ENCODE measurements at places on chromosomes 3 and 15. TPM values are rescaled to one million over a fixed set of nuclear protein-coding genes. Genes with fewer than 3 reads are reported as not detected.

DNA sequence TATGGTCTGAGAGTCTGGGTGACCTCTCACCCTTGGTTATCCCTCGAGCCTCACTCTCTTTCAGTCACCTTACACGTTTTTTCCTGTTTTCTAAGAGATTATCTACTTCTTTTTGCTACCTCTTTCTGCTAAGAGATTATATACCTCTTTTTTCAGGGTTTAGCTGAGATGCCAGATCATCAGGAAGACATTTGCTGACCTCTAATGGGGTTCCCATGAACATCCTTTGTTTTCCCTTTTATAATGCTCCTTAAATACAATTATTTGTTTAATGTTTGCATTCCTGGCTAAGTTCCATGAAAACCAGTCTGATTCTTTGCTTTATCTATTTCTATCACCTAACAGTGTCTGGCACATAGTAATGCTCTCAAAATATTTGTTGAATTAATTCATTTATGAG lies 39.6 kb downstream of the LEKR1 start:
- no peak overlapping the region for H3K4me3 ChIP-seq
- no peaks in the 10 kb centered on the region for H3K4me1 ChIP-seq
- H3K27me3 ChIP-seq, result peaks cover 1% of the 10 kb centered on the region
- no peaks in the 10 kb centered on the region for H3K36me3 ChIP-seq
- DNase-seq, result no peak

DNA sequence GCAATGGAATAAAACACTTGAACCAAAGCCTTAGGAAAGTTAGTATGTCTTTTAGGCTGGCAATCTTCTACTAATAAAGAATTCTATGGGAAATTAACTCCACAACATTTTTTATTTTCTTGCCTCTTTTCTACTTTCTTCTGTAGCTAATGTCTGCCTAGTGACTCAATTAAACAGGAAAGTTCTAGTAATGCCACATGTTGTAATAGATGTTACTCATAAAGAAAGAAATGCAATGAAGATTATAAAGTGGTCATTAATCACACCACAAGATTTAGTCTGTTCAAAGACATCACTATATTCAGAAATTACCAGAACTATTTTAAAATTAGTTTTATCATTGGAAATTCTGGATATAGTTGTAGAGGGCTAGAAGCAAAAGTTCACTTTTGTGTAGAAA lies 329.7 kb downstream of the SI start:
- H3K4me1 ChIP-seq, result no peaks in the 10 kb centered on the region
- no peak overlapping the region for H3K4me3 ChIP-seq
- H3K27ac ChIP-seq, result no peak overlapping the region
- no peaks in the 10 kb centered on the region for H3K36me3 ChIP-seq

DNA sequence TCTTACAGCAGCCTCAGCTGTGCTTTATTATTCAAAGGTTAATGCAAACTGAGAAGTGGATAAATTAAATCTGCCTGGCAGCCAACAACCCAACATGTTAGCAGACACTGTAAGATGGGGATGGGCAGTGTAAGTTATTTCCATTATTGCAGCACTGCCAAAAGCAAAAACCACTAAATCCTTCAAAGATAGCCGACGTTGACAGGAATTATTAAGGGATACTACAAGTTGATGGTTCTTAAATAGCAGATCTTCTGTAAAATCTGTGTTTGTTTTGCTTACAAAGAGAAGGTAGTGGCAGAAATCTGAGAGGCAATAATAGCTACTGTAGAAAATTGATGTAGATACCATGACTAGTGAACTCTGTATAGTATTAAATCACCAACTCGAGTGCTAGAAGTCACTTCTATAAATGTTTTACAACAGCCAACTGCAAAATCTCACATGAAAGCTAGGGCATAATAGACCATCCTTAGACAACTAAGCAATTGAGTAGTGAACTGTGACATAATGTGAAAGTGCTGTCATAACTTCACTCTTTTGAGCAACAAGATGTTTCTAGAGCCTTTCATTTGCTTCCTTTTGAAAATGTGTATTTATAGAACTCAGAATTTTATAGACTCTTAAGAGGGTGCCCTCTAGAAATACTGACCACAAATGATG lies 278.6 kb downstream of the UBE2E2 start:
- no peaks in the 10 kb centered on the region for H3K36me3 ChIP-seq
- no peak for DNase-seq
- no peak overlapping the region for H3K27ac ChIP-seq
- no peaks in the 10 kb centered on the region for H3K4me1 ChIP-seq

DNA sequence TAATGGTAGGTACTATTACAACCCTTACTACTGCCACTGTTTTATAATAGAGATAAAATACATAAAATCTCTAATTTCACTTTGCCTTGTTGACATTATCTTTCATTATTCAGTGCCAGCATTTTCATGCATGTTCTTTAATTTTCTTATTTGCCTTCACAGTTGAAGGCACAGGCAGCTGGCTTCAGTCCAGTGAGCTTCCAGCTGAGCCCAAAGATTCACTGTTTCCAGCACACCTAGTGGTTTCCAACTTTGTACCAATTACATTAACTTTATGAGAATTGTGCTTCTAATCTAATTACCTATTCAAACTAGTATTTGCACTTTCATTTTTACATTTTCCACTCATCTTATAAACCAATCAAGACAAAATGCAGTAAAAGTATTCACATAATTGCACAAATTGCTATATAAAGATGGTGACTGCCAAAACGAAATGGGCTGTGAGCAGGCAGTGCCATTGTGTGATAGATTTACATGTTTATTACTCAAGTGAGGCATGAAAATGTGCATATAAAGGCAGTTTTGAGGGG lies 228.3 kb downstream of the MFSD1 start:
- no peak overlapping the region for H3K27ac ChIP-seq
- H3K36me3 ChIP-seq, result no peaks in the 10 kb centered on the region
- no peaks in the 10 kb centered on the region for H3K27me3 ChIP-seq
- DNase-seq, result no peak

DNA sequence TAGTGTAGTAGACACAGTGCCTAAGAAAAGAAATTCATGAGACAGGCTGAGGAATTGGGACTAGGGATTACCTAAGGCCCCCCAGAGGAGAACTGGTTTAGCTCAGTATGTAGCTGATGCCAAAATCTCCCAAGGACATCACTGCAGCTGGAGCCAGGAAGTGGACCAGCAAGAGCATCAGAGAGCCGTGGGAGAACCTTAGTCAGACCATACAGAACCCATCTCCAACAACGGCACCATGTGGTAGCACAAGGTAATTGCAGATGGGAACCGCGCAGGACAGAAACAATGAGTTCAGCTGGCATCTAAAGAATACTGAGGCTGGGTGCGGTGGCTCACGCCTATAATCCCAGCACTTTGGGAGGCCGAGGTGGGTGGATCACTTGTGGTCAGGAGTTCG lies 81.7 kb downstream of the WNT5A start:
- DNase-seq, result peak; percentile 16
- no peak overlapping the region for H3K27ac ChIP-seq
- no peaks in the 10 kb centered on the region for H3K36me3 ChIP-seq
- no peak overlapping the region for H3K4me3 ChIP-seq

DNA sequence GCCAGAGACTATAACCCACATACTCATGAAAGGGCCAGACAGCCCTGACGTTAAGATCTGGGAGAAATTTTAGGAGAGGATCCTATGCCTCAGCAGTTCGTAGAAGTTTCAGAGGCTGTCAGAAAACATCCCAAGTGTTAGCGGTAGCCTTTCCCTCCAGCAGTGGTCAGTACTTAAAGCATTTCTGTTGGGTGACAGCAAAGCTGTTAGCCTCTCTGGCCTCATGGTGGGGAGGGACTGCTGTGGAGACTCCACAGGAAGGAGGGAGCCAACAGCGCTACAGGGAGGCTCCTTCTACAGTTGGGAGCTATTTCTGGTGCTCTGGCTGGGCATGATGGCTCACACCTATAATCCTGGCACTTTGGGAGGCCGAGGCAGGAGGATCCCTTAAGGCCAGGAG lies 27.4 kb downstream of the IDH2 start:
- H3K27ac ChIP-seq, result no peak overlapping the region
- no peaks in the 10 kb centered on the region for H3K27me3 ChIP-seq
- H3K36me3 ChIP-seq, result peaks cover 10% of the 10 kb centered on the region
- DNase-seq, result no peak
- peaks cover 21% of the 10 kb centered on the region for H3K4me1 ChIP-seq

The DISP2 gene
- 0.05 TPM for total RNA-seq
